ENCODE measurements at places on chromosomes 3 and 15. TPM values are rescaled to one million over a fixed set of nuclear protein-coding genes. Genes with fewer than 3 reads are reported as not detected.

GRCh38 chr15:58854593-58854992 lies 78.9 kb downstream of the SLTM start:
- no peak for DNase-seq

Gene DUOX2
- total RNA-seq = 0.12 TPM

Gene NANOGP8
- total RNA-seq = not detected

- DNase-seq = no peak
Observed at GRCh38 chr3:13888576-13888975, 8.7 kb upstream of the WNT7A start.

DNA sequence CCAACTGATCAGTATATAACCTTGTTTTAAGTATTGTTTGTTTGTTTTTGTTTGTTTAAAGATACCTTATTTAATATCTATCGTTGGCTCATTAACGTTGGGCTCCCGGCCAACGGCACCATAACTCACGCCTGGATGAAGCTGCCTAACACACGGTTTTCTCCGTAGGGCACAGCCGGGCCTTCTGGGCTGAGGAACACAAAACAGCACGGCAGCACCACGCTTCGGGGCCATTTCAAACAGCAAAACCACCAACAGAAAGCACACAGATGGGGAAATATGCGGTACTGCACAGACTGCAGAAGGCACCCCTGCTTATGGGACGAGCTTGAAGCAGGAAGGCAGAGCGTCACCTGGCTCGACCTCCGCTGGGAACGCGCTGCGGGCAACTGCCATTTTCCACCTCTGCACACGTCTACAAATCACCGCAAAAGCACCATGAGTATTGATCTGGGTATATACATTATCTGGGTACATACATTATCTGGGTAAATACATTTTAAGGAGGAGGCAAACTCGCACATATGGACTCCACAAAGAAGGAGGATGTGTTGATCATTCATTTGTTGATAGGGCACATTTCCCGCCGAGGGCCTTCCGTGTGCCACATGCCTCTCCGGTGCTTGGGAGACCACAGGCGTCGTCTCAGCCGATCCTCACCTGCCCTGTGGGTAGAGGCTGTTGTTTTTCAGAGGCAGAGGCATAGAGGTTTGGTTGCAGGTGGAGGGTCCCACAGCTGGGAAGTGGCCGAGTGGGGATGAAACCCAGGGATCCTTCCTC lies 123.7 kb upstream of the ATP2B2 start:
- no peak for DNase-seq

Gene SCN5A
- 198 TPM for total RNA-seq

All from heart left ventricle (tissue), 16 donors.